T-helper 2 cell (primary cell): ENCODE measurements at places on chromosomes 11 and 22.
A peak's percentile ranks its signal among the peaks of the same experiment; 100 is the strongest.

GRCh38 chr11:65502555-65503367, 3.9 kb downstream of the MALAT1 start:
- DNase-seq, result no peak

GRCh38 chr22:39994566-39995392, at the start of gene FAM83F:
TSS of gene FAM83F (plus strand) at chr22:39994954. CDS start at chr22:39995043, 89 bp downstream.
- peak; percentile 38 for DNase-seq

GRCh38 chr11:34633990-34634693, 13.2 kb downstream of the EHF start:
- no peak for DNase-seq

GRCh38 chr11:6545917-6546605, 49.0 kb downstream of the DNHD1 start:
- DNase-seq, result no peak
